ENCODE measurements at places on chromosomes 13 and 19.

DNA sequence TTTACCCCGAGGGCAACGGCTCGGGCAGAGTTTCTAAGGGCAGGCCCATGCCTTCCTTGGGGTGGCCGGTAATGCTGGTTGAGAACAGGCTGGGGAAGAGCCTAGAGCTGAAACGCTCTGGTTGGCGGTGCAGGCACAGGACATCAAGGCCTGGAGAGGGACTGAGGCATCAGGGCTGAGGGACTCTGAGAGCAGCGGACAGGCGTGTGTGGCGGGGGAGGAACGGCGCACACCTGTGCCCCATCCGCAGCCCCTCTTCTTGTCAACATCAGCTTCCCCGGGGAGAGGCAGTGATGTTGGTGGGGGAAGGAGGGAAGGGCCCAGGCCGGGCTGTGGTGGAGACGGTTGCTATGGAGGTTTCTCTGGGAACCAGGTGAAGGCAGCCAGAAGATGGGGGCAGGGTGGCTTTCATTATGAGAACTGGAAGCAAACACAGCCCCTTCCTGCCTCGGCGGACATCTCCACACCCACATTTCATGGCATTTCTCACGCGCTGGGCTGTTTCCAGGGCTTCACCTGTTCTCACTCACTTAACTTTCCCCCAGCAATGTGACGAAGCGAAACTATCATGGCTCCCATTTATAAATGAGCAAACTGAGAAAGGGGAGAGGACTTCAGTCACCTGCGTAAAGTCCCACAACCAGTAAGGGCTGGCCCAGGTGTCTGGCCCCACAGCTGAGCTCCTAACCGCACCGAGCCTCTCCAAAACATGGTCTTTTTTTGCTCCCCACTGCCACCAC lies 8.2 kb upstream of the ATF5 start:
- DNase-seq: no peak

GRCh38 chr19:30063650-30064347 lies 121.8 kb downstream of the URI1 start:
- no peak for DNase-seq

DNA sequence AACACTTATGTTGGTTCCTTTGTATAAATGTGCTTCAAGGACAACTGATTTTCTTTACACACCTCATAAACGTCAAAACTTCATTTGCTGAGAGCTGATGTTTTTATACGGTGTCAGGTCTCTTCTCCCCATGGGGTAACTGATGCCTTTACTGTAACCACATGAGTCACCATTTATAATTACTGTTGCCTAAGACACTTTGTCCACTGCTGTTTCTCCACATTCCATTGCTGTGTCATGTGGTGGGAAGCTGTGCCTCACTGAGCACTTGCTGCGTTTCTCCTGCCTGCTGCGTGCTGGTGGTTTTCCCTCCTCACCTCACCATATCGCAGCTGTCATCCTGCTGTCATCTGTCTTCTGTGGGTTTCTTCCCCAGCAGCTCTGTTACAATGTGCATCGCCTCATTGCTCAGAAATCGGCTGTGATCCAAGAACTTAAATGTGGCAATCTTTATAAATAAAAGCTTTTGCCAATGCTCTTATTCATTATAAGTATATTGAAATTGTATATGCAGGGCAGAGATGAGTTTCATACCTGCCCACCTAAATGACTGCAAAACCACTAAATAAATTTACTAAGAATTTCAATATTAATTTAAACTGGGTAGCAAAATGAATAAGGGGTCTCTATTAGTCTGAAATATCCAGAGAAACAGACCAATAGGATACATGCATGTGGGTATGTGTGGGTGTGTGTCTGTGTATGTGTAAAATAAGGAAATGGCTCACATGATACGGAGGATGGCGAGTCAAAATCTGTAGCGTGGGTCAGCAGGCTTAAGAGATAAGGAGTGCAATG lies 547.0 kb upstream of the SLITRK5 start:
- DNase-seq: no peak

- peak; percentile 91 for DNase-seq
These were observed 9.3 kb downstream of the RPS9 start for GRCh38 chr19:54209811-54210494.

DNA sequence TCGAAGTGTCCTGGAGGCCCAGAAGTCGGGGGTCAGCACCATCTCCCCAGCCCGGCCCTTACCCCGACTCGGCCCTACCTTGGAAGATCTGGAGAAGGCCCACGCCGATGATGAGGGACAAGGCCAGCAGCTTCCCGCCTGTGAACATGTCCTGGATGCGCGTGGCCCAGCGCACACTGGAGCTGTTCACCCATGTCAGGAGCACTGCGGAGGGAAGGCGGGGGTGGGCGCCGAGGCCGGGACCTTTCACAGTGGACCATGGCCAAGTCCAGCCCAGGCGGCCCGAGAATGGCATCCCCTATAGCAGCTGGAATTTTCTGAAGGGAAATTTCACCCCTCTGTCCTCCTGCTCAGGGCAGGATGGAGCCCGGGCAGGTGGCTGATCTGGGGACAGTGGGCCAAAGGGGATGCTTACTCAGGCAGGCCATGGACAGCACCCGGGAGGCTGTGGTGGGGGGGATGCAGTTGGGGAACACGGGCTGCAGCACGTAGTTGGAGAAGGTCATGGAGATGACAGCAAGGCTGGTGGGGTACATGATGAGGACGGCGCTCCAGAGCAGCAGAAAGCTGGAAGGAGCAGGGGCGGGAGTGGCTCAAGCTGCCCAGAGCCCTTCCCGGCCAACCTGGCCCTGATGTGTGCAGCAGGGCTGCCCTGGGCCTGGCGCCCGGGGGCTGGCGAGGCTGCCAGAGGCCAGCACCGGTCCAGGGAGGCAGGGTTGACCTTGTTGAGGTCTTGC lies 13.0 kb downstream of the SLC7A10 start:
- DNase-seq: no peak

DNA sequence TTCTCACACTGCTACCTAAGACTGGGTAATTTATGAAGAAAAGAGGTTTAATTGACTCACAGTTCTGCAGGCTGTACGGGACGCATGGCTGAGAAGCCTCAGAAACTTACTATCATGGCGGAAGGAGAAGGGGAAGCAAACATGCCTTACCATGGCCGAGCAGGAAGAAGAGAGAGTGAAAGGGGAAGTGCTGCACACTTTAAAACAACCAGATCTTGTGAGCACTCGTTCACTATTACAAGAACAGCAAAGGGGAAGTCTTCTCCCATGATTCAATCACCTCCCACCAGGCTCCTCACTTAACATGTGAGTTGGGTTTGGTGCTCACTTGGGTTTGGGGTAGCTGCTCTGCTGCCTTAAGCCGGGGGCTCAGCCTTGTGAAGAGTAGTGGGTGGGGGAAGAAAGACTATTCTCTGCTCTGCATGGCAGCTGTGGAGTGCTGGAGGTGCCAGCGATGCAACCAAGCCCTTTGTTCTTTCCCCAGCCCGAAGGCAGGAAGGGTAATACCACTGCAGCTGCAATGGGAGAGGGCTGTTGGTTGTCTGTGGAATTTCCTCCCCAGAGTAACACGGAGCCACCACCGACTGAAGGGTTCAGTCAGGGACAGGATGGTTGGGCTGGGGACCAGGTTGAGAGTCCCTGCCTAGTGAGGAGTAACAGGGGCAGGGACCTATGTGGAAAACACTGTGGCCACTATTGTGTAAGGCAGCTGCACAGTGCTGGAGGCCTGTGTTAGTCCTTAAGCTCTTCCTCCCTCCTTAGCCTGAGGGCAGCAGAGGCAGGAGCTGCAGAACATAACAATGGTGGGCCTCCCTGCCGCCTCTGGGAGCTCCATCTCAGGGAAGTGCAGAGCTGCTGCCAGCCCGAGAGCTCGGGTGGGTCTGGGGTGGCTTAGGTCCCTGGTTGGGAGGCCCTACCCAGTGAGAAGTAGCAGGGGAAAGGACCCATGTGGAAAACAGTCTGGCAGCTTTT lies 1262.5 kb downstream of the EFNB2 start:
- no peak for DNase-seq

GRCh38 chr13:91719033-91719432 lies 320.6 kb downstream of the GPC5 start:
- DNase-seq: no peak

All from tibial artery (tissue), 4 donors.